ENCODE measurements at places on chromosomes 2 and 18. TPM values are rescaled to one million over a fixed set of nuclear protein-coding genes. Genes with fewer than 3 reads are reported as not detected.

Gene MFSD2B
- 0.84 TPM for total RNA-seq

Gene SERPINB5
- 0.13 TPM for total RNA-seq

Gene UGT1A8
- total RNA-seq: not detected

Gene ITGB6
- total RNA-seq: 14.3 TPM

DNA sequence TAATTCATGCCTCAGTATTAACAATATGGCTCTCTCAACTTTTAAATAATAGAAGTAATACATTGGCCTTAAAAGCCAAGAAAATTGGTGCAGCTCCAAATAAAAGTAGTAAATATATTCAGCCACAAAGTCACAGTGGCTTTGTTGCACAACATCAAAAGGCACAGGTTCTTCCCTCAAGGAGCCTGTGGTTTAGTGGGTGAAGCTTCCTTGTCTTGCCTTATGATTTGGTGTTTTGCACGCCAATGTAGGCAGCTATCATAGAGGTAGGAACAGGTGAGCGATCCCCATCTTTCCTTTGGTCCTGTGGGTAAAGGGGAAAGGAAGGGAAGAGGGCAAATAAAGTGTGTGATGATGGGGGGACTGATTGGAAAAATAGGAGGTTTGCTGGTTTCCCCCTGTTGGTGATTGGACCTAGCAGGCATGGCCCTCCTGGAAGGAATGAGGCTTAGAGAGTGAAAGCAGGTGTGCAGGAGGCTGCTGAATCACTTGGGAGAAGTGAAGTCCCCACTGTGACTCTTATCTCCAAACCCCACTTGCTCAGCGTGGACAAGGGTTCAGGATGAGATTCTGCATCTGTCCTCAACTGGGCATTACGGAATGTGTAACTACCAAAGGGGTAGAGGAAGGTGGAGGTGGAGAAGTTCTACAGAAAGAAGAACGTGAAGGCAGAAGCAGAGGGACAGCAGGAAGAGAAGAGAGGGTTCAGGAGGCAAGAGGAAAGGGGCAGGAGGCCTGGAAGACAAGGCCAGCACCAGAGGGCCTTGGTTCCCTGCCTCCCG is 20.1 kb upstream of the TNP1 start:
- no peak overlapping the region for H3K4me3 ChIP-seq
- peaks cover 7% of the 10 kb centered on the region for H3K4me1 ChIP-seq
- no peak for DNase-seq
- H3K27me3 ChIP-seq: no peaks in the 10 kb centered on the region
- no peak overlapping the region for H3K27ac ChIP-seq

Gene FOXI3
- 0.27 TPM for total RNA-seq

Data from mesothelial cell of epicardium (in vitro differentiated cells).